ENCODE measurements at places on chromosomes 11 and 22.

DNA sequence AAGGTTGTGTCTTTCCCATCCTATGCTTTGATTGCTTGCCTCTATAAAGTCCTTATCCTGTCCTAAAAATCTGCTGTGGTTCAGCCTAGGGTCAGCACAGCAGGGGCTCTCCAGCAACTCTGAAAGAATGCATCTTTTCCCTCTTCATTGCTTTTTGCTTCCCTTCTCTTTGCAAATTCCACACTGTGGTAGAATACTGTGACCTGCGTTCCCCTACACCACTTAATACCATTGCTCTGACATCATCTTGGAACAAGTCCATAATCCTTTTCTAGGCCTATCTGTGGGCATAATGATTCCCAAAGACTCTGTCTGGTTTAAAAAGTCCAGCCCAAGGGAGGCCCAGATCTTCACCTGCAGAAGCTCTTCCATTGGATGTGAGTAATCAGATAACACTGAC is 177.7 kb downstream of the NAV2 start:
- no peak for DNase-seq

GRCh38 chr11:44189986-44190882 is 94.8 kb downstream of the EXT2 start:
- DNase-seq: no peak

GRCh38 chr11:12276831-12277475 is 100.4 kb upstream of the PARVA start:
- DNase-seq: no peak

DNA sequence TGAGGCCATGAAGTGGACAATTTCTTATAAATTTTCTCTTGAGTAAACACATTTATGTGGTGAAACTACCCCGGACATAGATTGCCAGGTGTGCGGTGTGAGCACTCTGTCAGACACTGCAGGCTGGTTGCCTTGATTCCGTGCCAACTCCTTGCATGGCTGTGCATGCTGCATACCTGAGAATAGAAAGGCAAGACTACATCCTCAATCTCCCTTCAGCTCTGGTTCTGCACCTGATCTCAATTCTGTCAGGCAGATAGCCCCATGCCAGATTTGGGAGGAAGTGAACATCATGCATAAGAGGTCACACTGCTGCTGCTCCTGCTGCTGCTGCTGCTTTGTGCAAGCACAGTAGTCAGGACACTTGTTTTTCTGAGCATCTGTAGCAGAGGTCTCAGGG is 42.5 kb upstream of the DEUP1 start:
- no peak for DNase-seq

DNA sequence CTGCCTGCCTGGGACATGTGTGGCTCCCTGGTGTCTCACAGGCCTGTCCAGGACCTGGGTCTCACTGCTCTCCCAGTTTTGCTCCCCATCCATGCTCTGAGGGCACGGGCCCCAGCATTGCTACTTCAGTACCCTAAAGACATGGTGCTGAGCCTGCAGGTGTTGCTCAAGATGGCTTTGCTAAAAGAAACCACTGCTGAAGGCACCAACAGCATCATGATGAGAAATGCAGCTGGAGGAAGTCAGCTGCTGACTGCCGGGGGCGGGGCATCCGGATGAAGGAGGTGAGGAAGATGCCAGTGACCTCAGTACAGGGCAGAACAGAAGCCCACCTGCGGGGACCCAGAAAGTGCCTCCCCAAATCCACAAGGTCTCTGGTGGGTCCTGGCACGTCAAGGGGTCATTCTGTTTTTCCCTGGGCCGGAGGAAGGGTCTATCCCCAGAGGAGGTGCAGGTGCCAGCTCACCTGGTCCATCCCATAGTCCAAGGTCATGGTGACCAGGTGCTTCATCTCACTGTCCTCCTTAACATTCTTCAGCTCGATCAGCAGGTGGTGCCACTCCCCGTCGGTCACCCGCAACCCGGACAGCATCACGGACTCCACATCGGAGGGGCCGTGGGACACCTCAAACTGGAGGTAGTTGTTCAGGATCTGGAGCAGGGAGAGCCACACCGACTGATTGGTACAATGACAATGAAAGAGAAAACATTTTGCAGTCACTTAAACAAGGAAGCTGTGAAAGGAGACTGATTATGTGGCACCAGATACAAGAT is 63.9 kb downstream of the TRMU start:
- DNase-seq: no peak
